ENCODE measurements at places on chromosomes 4 and X. TPM values are rescaled to one million over a fixed set of nuclear protein-coding genes. Genes with fewer than 3 reads are reported as not detected.

GRCh38 chr4:113682730-113683537 is 78.6 kb downstream of the CAMK2D start:
- DNase-seq, result no peak

- DNase-seq, result peak; percentile 40
Measured at GRCh38 chr4:185859111-185859510, 47.1 kb upstream of the SORBS2 start.

- DNase-seq, result no peak
Measured at GRCh38 chrX:112536544-112536943, 143.2 kb downstream of the LHFPL1 start.

GRCh38 chrX:28843817-28844216 is 256.6 kb downstream of the IL1RAPL1 start:
- DNase-seq, result no peak

DNA sequence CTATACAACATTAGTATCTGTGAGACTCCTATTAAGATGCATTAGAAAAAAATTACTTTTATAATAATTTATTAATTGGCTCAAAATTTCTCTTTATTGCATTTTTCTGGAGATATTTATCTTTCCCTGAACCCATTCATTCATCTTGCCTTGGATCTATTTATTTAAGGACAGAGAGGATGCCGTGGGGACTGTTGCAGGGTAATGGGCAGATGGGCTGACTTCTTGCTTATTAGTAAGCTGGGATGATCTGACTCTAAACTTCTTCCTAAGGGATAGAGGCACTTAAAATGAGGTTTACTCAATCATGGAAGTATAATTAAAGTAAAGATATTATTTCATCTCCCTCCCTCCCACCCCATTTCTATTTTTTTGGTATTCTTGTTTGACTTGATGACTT is 18.2 kb upstream of the ANK2 start:
- no peak for DNase-seq

Gene UNC5C
- total RNA-seq, result 0.35 TPM
